NCI-H1417 treated with DMSO at 0.1 percent for 48 hours (cell line): ENCODE measurements at places on chromosomes 13 and 19.

DNA sequence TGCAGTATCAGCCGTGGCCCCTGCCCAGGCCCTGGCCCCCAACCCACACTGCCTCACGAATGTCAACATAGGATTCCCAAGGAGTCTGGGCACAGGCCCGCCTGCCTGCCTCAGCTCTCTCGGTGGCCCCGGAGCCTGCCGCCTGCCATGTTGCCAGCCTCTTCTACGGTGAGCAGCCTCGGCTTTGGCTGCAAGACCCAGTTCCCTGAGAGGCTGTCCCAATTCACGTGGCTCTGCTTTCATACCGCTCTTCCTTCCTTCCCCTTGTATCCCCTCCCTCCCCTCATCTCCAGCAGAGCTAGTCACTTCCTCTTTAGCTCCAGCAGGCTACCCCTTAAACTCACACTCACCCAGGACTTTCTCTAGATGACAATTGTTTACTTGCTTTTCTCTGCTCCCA is 42.7 kb downstream of the SERP2 start:
- no peak for DNase-seq

GRCh38 chr13:43134868-43135267 is 111.5 kb downstream of the DNAJC15 start:
- DNase-seq, result no peak

DNA sequence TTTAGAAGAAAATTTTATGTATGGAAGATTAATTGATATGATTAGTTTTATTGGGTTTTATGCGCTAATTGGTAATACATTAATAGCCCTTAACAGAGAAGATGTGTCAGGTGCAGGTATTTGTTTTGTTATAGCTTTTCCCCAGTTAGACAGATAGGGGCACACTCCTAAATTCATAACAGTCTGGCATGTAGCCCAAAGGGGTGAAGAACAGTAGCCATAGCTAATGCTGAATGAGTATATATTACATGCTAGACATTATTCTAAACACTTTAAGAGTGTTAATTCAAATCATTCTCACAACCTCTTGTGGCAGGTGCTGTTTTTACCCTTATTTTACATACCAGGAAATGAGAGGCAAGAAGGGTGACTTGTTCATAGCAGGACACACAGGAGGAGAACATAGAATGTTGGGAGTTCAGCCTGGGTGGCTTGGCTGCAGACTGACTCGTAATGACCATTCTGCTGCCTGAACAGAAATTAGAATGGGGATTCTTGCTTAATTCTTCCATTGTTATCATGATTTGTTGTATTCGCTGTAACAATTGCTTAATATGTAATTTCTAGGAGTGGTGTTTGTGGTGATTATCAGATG is 20.1 kb downstream of the PCCA start:
- no peak for DNase-seq

DNA sequence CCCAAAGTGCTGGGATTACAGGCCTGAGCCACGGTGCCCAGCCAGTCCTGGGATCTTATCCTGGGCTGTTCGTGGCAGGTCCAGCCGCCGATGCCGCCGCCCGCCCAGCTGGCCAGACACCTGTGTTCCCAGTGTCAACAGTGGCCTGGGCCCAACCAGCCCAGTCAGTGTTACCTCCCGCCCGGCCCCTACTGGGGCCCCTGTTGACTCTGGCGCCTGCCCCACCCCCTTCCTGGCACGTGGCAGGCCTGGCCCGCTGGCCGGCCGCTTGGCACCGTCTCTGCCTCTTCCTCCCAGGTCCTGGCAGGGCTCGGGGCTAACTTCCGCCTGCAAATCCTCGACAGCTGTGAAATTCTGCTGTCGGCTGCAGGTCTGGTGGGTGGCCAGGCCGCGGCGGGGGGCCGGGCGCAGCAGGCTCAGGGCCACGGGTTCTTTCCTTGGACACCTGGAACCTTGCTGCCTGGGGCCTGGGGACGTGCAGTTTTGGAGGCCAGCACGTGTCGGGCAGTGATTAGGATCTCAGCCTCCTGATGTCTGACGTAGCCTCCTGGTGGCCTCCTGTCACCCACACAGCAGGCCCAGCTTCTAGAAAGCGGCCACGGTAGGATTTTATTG is 9.1 kb downstream of the ARID3A start:
- DNase-seq, result no peak

GRCh38 chr13:47964863-47965262 is 36.2 kb downstream of the SUCLA2 start:
- no peak for DNase-seq

DNA sequence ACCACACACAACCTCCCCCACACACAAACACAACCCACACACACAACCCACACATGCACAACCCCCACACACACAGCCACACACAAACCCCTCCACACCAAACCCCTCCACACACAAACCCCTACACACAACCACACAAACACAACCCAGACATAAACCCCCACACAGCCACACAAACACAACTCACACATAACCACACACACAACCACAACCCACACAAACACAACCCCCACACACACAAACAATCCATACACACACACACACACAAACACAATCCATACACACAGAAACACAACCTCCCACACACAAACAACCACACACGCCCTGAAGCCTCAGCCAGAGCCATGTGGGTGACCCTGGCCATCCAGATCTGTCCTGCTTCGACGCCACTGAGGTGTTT is 30.0 kb upstream of the ISYNA1 start:
- DNase-seq, result no peak

- DNase-seq, result no peak
Measured at GRCh38 chr13:93977986-93978385, 501.5 kb downstream of the DCT start.

DNA sequence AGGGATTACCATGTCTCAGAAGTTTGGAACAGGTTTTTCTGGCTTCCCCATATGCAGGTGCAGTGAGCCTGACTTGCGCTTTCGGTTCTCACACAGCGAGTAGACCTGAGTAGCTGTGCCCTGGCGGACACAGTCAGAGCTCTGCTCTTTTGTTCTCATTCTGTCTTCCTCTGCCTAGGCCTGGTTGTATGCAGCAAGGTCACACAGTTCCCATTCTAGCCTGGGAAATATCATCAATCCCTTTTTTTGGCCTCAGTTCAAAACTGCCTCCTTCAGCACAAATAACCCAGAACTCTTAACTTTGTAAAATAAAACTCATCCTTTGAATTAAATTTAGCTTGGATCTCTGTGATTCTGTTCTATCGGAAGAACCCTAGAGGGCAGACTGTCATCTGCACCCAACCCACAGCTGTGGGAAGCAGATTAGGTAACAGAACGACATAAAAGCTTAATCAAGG is 10.2 kb downstream of the OXGR1 start:
- DNase-seq, result peak; percentile 30

DNA sequence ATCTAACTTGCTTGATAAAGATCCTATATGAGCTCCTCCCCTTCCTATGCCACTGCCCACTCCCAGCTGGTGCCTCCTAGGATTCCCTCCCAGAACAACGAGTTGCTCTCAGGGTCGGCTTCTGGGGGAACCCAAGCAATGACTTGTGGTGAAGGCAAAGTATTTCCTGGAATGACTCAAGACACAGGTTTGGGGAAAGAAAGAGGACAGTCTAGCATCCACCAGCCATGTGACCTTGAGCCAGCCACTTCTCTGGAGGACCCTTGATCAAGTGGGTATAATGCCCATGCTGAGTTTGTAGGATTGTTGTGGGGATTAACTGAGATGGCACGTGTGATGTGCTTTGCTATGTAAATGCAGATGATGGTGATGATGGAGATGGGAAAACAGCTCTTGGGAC is 33.0 kb downstream of the MBD3L2B start:
- no peak for DNase-seq

- no peak for DNase-seq
Measured at GRCh38 chr13:51935326-51936171, 73.8 kb downstream of the CCDC70 start.

DNA sequence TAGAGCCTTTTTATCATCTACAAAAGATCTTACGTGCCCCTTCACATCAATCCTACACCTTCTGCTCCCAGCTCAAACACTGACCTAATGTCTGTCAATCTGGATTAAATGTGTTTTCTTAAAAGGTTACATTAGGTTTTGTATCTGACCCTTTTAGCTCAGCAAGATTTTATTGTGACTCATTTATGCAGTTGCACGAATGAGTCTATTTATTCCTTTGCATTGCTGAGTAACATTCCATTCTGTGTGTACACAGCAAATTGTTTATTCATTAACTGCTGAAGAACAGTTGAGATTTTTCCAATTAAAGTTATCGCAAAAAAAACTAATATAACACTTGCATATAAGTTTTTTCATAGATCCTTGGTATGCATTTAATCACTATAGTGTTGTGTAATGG is 253.9 kb upstream of the GPC6 start:
- no peak for DNase-seq

DNA sequence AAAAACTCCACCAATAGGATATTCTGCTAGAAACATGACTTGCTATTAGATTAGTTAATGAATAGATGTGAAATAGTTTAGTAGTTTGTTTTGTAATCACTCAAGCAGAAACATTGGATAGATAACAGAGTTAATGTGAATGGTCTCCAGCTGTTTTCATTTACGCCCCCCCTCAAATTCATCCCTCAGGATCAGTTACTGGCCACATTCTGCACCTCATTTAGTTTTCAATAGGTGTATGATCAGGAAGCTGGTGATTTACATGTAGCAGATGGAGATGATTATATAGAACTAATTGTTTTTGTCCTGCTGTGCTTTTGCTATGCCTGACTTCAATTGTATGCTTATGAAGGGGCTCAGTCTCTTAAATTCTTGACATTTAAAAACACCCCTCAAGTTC is 759.0 kb downstream of the SLITRK6 start:
- peak; percentile 96 for DNase-seq

DNA sequence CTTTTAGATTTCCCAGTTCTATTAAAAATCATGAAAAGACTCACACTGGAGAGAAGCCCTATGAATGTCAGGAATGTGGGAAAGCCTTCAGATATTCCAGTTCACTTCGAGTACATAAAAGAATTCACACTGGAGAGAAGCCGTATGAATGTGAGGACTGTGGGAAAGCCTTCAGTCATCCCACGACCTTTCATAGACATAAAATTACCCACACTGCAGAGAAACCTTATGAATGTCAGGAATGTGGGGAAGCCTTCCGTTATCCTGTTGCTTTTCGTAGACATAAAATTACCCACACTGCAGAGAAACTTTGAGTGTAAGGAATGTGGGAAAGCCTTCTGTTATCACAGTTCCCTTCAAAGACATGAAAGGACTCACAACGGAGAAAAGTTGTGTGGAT is 55.2 kb downstream of the ZNF627 start:
- DNase-seq, result no peak

DNA sequence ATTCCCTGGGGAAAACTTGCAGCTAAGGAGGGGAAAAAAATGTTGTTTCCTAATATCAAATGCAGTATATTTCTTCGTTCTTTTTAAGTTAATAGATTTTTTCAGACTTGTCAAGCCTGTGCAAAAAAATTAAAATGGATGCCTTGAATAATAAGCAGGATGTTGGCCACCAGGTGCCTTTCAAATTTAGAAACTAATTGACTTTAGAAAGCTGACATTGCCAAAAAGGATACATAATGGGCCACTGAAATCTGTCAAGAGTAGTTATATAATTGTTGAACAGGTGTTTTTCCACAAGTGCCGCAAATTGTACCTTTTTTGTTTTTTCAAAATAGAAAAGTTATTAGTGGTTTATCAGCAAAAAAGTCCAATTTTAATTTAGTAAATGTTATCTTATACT is 33.6 kb downstream of the TNFSF11 start:
- no peak for DNase-seq

DNA sequence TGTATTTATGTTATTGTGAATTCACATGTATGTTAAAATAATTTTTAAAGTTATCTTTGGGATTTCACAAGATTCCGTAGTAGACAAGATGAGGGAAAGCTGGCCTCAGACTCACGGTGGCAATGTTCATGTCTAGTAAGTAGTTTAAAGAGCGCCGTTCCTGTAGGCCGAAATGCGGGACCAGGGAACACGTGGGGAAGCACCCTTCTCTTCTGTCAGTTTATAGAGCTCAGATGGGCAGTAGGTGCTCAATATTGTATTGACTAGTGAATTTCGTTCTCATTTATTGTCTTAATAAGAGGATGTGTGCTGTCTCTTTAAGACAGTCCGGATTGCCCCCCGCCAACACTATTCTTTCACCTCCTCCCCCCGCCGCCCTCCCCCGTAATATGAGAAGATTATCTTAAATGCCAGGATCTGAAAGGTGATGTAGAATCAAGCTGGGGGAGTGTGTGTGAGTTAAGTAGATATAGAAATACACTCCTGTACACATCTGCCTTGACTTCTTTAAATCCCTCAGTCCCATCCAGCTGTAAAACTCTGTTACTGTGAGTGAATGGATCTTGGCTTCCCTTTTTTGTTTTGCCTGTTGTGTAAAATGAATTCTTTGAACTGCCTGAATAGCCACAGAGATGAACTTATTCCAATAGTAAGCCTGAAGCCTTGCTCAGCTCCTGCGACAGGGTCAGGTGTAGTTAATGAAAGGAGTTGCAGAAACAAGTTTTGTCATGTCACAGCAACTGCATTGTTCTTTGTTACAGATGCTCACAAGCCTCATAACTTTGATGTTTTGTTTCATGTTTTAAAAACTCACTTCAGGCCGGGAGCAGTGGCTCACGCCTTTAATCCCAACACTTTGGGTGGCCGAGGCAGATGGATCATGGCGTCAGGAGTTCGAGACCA is 1.3 kb downstream of the LAMP1 start:
- no peak for DNase-seq

- no peak for DNase-seq
Measured at GRCh38 chr13:36382030-36382429, 35.8 kb upstream of the SPART start.

- no peak for DNase-seq
Measured at GRCh38 chr13:40376867-40377535, 289.4 kb downstream of the FOXO1 start.

DNA sequence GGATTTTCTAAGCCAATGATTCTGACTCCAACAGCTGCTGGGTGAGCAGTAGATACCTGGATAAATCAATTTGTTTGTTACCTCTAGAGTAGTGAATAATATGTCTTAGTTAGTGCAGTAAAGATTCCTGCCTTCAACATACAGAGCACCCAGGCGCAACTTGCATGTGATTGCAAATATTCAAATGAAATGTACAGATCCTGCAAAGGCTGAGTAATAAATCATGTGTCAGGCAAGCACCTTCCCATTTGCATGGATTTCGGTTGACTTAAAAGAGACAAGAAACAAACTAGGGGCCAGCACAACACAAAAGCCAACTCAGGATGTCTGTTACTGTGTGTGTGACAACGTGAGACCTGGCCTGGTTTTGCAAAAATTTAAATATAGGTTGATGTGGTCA is 79.7 kb downstream of the TNFSF11 start:
- DNase-seq, result no peak

DNA sequence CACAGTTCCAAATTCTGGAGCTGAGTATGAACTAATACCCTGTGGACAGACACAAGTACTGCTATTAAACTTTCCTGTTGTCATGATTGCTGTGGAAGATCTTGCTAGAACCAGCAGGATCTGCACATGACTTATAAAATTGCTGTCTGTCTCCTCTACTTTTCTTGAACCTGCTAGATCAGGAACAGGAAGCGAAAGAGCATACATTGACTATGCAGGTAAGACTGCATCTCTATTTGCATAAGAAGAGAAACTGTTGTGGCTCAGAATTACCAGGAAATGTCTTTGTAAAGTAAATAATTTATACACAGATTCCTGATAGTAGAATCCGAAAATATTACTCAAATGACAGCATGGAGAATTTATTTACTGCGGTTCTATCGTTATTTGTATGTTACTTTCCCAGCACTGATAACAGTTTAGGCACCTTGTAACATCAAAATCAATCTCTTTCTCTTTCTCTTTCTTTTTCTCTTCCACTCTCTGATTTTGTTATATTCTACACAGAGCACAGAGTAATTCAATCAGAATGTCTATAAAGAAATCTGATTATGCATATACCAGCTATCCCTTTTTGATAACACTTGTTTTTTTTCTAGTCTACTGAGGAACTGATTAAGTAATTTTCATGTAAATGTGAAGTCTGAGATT is 226.5 kb downstream of the MYO16 start:
- no peak for DNase-seq
